ENCODE measurements at places on chromosomes 1 and 21. TPM values are rescaled to one million over a fixed set of nuclear protein-coding genes. Genes with fewer than 3 reads are reported as not detected.
A peak's percentile ranks its signal among the peaks of the same experiment; 100 is the strongest.

- DNase-seq = no peak
- H3K27me3 ChIP-seq = no peaks in the 10 kb centered on the region
Measured at GRCh38 chr1:206102292-206102936, 14.8 kb downstream of the AVPR1B start.

Gene SMCP
- total RNA-seq = not detected

Gene FCMR
- total RNA-seq = 75.6 TPM

GRCh38 chr1:246503341-246503740 lies 3.7 kb downstream of the SMYD3 start:
- no peak overlapping the region for H3K27ac ChIP-seq
- H3K27me3 ChIP-seq = no peaks in the 10 kb centered on the region
- peaks cover 7% of the 10 kb centered on the region for H3K4me1 ChIP-seq
- no peak for DNase-seq
- H3K36me3 ChIP-seq = no peaks in the 10 kb centered on the region

Gene NUP210L
- 0.09 TPM for total RNA-seq

DNA sequence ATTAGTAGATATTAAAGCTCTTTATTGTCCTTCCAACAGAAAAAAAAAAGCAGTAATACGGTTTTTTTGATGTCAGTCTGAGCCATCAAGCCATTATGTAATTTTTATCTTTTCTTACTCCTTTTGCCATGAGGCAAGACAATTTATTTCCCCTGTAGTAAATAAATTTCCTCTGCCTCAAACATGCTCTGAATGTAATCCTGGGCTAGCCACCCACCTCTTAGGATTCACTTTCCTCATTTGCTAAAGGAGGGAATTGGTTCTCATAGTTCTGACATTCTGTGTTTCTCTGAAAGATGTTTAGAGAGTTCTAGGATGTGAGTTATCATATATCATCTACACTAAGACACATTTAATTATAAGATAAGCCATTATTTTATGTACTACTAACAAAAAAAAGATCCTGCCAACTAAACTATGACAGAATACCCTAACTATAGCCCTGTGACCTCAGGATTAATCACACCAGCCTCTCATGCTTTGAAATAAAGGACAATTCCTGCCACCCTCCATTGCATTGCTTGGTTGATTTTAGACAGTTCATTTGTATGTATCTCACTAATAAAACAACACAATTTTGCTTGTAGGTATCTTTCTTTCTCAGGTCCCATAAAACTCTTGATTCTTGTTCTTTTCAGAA lies 34.0 kb upstream of the RAP1A start:
- no peak overlapping the region for H3K4me3 ChIP-seq
- peaks cover 21% of the 10 kb centered on the region for H3K4me1 ChIP-seq
- no peak for DNase-seq

DNA sequence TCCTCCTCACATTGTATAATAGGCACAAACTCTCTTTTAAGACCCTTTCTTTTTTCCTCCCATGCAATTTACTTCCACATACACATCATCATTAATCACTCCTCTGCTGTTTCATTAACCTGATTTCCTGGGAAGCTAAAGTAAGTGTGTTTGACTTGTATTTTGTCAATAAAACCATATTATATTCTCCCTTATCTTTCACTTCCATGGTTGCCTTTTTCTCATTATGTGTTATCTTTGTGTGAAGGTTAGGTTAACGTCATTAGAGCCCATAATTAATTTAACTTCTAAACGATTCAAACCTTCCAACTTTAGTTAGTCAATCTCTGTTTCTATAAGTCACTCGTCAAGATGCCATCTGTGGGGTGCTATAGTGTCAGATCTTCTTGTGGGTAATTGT lies 313.0 kb downstream of the PAPPA2 start:
- no peaks in the 10 kb centered on the region for H3K36me3 ChIP-seq
- H3K27me3 ChIP-seq = no peaks in the 10 kb centered on the region
- no peak overlapping the region for H3K27ac ChIP-seq
- no peak overlapping the region for H3K4me3 ChIP-seq
- H3K4me1 ChIP-seq = no peaks in the 10 kb centered on the region
- DNase-seq = no peak

- no peak for DNase-seq
- H3K27ac ChIP-seq = no peak overlapping the region
- no peaks in the 10 kb centered on the region for H3K27me3 ChIP-seq
Measured at GRCh38 chr1:220824031-220824989, 37.6 kb downstream of the MTARC1 start.

DNA sequence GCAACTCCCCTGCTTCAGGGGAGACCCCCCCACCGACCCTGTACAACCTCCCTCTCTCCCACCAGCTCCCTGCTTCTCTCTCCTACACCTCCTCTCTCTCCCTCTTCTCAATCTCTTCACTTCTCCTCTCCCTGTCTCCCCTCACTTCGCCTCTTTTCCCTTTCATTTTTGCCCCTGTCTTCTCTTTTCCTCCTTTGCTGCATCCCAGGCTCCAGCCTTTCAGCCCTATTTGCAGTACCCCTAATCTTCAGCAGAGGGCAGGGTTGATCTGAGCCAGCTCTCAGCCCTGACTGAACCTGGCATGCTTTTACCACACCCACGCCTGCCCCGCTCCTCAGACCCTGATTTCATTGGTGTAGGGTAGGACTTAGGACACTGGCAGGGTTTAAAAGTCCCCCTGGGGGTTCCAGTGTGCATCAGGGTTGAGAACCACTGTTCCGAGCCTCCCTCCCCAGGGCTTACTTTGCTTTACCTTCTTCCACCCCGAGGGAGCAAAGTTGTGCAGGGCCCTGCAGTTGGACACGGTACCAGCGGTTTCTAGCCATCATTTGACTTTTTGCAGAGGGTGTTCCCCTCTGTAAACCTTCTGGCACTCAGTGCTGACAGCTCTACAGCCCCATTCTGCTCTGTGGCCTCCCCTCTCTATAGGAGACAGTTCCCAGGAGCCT lies 67.3 kb upstream of the CNTN2 start:
- no peak overlapping the region for H3K27ac ChIP-seq
- no peaks in the 10 kb centered on the region for H3K36me3 ChIP-seq
- no peaks in the 10 kb centered on the region for H3K27me3 ChIP-seq
- H3K4me1 ChIP-seq = no peaks in the 10 kb centered on the region
- no peak overlapping the region for H3K4me3 ChIP-seq

DNA sequence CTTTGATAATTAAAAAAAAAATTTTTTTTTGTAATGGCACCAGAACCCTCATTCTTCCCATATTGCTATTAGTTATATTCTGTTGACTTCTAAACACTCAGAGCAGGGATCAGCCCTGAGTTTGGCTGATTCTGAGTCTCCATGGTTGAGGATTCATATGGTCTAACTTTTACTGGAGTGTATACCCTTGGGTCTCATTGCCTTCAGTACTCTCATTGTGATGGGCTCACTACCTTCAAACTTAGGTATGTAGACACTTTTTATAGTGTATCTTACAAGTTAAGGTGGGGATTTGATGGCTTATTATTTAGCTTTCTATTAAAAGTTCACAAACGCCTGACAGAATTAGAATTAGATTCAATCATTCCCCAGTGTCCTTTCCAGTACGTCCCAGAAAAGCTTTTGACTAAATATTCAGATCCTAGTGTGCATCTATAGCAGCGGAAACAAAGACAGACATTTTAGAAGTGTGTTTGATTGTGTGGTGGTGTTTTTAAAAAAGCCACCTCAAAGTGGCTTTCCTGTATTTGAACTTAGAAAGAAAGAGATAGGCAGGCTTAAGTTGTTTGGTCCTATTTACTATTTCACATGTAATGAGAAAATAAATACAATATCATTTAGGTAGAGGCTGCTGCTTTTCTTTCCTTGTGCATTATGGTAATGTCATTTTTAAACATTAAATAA lies 1.4 kb downstream of the MACF1 start:
- no peaks in the 10 kb centered on the region for H3K27me3 ChIP-seq
- peak overlapping the region; percentile 69 for H3K4me3 ChIP-seq
- DNase-seq = no peak
- peak overlapping the region; percentile 69 for H3K27ac ChIP-seq
- H3K4me1 ChIP-seq = peaks cover 30% of the 10 kb centered on the region
- no peaks in the 10 kb centered on the region for H3K36me3 ChIP-seq

DNA sequence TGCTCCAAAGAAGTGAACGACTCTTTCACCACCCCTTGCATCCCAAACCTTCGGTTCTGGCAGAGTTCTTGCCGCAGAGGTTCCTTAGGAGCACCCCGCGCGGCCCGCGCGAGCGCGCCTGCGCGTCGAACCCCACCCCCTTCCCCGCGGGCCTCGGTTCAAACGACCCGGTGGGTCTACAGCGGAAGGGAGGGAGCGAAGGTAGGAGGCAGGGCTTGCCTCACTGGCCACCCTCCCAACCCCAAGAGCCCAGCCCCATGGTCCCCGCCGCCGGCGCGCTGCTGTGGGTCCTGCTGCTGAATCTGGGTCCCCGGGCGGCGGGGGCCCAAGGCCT lies at the start of gene C1orf56:
Gene C1orf56, plus strand, starts transcription at position 161 of the 334 bp plus-strand sequence. Its CDS starts 97 bp downstream, at position 258.
- H3K27ac ChIP-seq = peak within 1 kb of the TSS; percentile 53
- no peaks in the 10 kb centered on the region for H3K27me3 ChIP-seq
- peak within 1 kb of the TSS; percentile 76 for H3K4me3 ChIP-seq
- H3K36me3 ChIP-seq = peaks cover 12% of the 10 kb centered on the region

- H3K27me3 ChIP-seq = no peaks in the 10 kb centered on the region
- H3K36me3 ChIP-seq = peaks cover 10% of the 10 kb centered on the region
- H3K4me1 ChIP-seq = peaks cover 8% of the 10 kb centered on the region
- H3K27ac ChIP-seq = no peak overlapping the region
Measured at GRCh38 chr1:85262985-85263384, 3.5 kb upstream of the C1orf52 start.

DNA sequence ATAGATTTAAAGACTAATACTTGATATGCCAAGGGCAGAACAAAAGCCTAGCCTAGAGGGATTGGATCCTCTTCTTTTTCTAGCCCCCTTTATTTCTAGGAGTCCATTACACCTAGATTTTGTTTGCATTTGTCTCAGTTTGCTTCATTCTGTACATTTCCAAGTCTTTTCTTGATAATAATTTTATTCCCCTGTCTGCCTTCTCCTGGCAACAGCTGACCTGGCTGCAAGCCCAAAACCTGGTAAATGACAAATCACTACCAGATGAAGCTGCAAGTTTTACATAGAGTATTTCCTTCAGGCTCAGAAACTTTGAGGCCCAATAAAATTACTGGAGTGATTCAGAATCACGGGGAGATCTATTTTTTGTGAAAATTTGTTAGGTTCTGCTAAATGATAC lies 36.5 kb upstream of the LHX8 start:
- no peaks in the 10 kb centered on the region for H3K27me3 ChIP-seq
- H3K4me1 ChIP-seq = no peaks in the 10 kb centered on the region
- H3K36me3 ChIP-seq = no peaks in the 10 kb centered on the region
- no peak overlapping the region for H3K27ac ChIP-seq

GRCh38 chr1:116203920-116204319 lies 92.7 kb downstream of the MAB21L3 start:
- DNase-seq = no peak
- no peaks in the 10 kb centered on the region for H3K4me1 ChIP-seq
- H3K27ac ChIP-seq = no peak overlapping the region
- H3K27me3 ChIP-seq = no peaks in the 10 kb centered on the region

DNA sequence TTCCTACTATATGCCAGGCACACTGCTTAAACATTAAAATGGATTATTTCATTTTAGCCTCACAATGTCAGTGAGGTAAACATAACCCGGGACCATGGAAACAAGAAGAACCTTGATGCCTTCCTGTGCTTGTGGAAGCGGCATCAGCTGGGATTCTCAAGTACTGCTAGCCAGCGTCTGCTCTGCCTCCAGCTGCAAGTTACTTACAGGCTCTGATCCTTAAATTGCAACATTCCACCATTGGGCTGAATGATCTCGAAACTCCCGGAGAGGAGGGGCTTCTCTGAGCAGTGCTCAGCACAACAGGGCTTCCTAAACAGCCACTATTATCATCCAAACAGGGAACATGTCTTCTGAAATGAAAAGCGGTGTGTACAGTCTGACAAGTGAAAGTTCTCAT lies 6.7 kb upstream of the MAN1C1 start:
- no peak overlapping the region for H3K4me3 ChIP-seq
- peaks cover 8% of the 10 kb centered on the region for H3K4me1 ChIP-seq
- DNase-seq = no peak

- H3K4me3 ChIP-seq = no peak overlapping the region
- H3K4me1 ChIP-seq = no peaks in the 10 kb centered on the region
- no peaks in the 10 kb centered on the region for H3K27me3 ChIP-seq
- no peak overlapping the region for H3K27ac ChIP-seq
- no peaks in the 10 kb centered on the region for H3K36me3 ChIP-seq
- DNase-seq = no peak
Measured at GRCh38 chr1:200112290-200112689, 84.8 kb downstream of the NR5A2 start.

DNA sequence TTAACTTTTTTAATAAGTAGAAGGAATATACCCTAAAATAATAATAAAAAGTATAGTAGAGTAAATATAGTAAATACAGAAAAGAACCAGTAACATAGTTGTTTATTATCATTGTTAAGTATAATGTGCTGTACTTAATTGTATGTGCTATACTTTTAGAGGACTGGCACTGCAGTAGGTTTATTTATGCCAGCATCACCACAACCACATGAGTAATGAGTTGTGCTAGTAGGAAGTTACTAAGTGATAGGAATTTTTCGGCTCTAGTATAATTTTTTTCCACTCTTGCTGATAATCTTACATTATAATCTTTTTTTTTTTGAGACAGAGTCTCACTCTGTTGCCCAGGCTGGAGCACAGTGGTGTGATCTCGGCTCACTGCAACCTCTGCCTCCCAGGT lies 71.6 kb downstream of the IVNS1ABP start:
- H3K4me1 ChIP-seq = peaks cover 3% of the 10 kb centered on the region
- H3K36me3 ChIP-seq = no peaks in the 10 kb centered on the region
- H3K27ac ChIP-seq = no peak overlapping the region
- DNase-seq = no peak
- no peaks in the 10 kb centered on the region for H3K27me3 ChIP-seq

GRCh38 chr1:17633654-17634053 lies 94.2 kb downstream of the ARHGEF10L start:
- H3K27ac ChIP-seq = no peak overlapping the region
- H3K36me3 ChIP-seq = no peaks in the 10 kb centered on the region
- H3K4me3 ChIP-seq = no peak overlapping the region

DNA sequence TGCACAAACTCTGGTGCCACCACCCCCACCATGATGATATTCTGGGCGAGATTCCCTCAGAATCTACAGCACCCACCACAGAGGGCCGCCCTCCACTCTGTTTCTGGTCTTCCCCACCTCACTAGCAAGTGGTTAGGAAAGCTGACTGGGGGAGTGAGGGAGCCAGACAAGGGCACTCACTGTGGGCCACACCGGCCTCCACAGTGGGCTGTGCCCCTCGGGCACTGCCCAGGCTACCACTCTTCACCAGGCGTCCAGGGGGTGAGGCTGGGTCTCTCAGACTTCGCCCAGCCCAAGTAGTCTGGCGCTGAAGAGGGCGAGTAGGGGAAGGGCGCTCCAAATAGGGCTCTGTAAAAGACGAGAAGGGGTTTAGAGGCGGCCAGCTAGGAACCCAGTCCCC lies 11.2 kb upstream of the GATAD2B start:
- no peak for DNase-seq
- no peaks in the 10 kb centered on the region for H3K4me1 ChIP-seq
- H3K27me3 ChIP-seq = no peaks in the 10 kb centered on the region
- H3K36me3 ChIP-seq = peaks cover 59% of the 10 kb centered on the region

Gene USH2A
- not detected for total RNA-seq

- no peak overlapping the region for H3K4me3 ChIP-seq
- H3K4me1 ChIP-seq = peaks cover 6% of the 10 kb centered on the region
- no peak overlapping the region for H3K27ac ChIP-seq
- H3K27me3 ChIP-seq = no peaks in the 10 kb centered on the region
- no peaks in the 10 kb centered on the region for H3K36me3 ChIP-seq
Measured at GRCh38 chr21:29349702-29350101, 51.0 kb downstream of the BACH1 start.

Data from CD8-positive, alpha-beta memory T cell (primary cell).